ENCODE measurements at places on chromosomes 16 and 17.
A peak's percentile ranks its signal among the peaks of the same experiment; 100 is the strongest.

GRCh38 chr17:32569171-32570080 is 82.6 kb downstream of the CDK5R1 start:
- H3K4me3 ChIP-seq = no peak overlapping the region
- H3K27ac ChIP-seq = peak overlapping the region; percentile 52
- no peaks in the 10 kb centered on the region for H3K27me3 ChIP-seq
- no peaks in the 10 kb centered on the region for H3K36me3 ChIP-seq

DNA sequence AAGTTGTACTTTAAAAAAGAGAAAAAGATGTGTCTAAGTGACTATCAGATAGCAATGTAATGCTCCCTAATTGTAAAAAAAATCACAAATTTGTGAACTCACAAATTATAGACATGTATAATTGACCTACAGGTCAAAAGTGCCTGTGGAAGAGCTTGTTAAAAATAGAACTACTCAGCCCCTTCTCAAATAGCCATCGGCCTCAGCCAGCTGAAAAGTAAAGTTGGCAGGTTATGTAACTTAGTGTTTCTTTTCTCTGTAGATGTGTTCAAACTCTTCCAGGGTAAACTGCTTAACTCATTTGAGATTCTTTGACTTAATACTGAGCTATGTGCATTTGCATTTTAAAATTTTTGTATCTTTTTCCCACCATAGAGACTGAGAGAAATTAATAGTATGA is 13.3 kb downstream of the AKTIP start:
- no peaks in the 10 kb centered on the region for H3K27me3 ChIP-seq
- H3K27ac ChIP-seq = peak overlapping the region; percentile 64
- H3K4me3 ChIP-seq = no peak overlapping the region
- no peak for DNase-seq
- peaks cover 76% of the 10 kb centered on the region for H3K36me3 ChIP-seq

GRCh38 chr17:72498364-72499210 is 377.8 kb downstream of the SOX9 start:
- peaks cover 3% of the 10 kb centered on the region for H3K27me3 ChIP-seq
- no peak overlapping the region for H3K4me3 ChIP-seq
- DNase-seq = no peak
- no peaks in the 10 kb centered on the region for H3K36me3 ChIP-seq
- no peaks in the 10 kb centered on the region for H3K4me1 ChIP-seq

DNA sequence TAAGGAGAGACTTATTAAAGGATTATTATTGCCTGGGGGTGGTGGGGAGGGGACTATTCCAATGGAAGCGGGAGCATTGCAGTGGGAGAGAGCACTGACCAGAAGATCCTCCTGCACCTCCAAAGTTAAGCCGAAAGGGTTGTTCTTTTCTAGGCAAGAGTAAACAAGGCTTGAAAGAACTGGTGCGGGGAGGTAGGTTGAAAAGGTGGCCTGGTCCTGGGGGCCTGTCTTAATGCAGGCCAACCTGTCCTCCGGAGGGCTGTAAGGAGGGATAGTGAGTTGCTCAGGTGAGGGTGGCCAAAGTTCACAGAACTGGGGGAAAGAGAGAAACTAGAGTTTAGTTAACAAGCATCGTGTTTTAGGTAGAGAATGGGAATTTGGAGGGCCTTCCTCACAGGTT is 65.3 kb downstream of the RAB11FIP4 start:
- no peak overlapping the region for H3K27ac ChIP-seq
- no peaks in the 10 kb centered on the region for H3K36me3 ChIP-seq
- no peak overlapping the region for H3K4me3 ChIP-seq
- DNase-seq = no peak
- H3K27me3 ChIP-seq = no peaks in the 10 kb centered on the region
